HTR-8/SVneo (cell line): ENCODE measurements at places on chromosomes 7 and 10.

- no peak for DNase-seq
Measured at GRCh38 chr10:94443047-94443446, 40.7 kb downstream of the TBC1D12 start.

DNA sequence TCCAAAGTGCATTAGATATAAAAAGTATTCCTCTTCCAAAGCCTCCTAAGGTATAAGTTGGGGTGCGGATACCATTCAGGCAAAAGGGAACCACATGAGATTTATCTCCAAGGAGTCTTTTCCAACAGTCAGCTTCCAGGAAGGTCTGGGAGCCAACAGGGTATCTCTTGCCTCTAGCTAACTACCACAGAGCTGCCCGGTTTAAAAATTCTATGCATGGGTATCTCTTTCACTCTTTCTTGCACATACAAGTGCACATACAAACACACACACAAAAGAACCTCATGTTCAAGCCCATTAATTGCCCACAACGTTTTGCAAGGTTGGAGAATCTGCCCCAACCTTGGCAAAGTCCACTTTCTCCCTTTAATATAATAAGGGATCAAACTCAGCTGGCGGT is 80.7 kb downstream of the CDK6 start:
- DNase-seq = no peak

DNA sequence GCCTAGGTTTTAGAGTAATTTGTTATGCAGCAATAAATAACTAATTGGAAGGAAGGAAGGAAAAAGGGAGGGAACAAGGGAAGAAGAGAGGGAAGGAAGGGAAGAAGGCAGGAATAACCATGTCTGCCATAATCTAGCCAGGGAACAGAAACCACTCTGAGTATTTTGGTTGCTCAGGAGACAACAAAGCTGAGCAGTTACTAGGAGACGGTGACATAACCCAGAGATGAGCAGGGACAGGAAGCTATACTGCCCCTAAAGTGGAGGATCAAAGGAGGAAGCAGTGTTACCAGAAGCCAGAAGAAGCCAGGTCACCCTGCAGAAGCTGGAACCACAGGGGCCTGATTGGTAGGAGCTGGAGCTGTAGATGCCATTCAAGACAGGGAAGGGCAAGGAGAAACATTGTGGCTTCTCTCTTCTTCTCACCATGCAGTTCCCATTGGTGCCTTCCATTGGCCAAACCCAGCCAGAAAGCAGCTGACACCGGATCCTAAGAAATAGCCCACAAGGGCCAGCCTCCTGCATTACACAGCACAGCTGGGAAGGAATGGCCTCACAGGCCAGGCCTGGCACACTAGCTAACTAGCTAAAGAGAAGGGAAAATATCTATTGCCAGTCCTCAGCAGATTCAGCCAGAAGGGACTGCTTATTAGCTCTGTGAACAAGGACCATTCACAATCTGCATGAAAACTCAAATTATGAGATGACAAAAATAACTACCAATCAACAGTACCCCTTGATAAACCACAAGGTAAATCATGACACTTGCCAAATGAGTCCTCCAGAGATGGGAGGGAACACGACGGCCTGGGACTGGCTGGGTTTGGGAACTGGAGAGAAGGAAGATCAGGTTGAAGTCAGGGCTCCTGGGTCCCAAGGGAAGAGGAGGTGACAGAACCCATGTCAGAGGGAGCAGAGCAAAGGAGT is 184.5 kb upstream of the NFE2L3 start:
- DNase-seq = no peak

DNA sequence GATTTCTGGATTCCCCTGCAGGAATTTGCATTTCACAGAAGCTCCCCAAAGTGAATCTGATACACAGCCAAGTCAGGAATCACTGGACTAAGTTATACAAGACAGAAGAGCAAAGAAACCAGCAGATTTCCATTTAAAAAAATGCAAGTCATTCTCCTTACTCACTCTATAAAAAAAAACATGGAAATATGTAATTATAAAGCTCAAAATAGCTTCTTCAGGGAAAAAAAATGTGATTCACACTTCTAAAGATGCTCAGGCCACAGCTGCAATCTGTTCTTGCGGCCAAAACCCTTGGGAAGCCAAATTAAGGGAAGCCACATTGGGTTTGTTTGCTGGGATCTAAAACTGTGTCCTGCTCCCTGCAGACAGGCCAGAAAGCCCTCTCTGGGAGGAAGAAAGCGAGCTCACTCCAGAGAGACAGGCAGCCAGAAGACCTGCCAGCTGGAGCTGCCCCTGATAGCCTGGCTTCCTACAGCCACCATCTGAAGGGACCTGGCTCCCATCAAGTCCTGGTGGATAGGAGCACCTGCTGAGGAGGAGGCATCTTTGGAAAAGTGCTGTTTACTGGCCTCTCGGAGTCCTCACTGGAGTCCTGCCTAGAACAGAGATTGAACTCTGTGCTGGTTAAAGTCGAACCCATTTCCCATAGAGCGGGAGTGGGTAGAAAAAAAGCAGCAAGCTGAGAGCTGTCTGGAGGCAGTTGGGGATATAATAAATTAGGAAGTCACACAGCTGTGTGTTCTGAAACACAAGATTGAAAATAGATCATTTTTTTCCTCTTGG is 359.2 kb upstream of the AOAH start:
- no peak for DNase-seq

GRCh38 chr10:88781206-88781605 is 21.3 kb upstream of the LIPM start:
- no peak for DNase-seq

DNA sequence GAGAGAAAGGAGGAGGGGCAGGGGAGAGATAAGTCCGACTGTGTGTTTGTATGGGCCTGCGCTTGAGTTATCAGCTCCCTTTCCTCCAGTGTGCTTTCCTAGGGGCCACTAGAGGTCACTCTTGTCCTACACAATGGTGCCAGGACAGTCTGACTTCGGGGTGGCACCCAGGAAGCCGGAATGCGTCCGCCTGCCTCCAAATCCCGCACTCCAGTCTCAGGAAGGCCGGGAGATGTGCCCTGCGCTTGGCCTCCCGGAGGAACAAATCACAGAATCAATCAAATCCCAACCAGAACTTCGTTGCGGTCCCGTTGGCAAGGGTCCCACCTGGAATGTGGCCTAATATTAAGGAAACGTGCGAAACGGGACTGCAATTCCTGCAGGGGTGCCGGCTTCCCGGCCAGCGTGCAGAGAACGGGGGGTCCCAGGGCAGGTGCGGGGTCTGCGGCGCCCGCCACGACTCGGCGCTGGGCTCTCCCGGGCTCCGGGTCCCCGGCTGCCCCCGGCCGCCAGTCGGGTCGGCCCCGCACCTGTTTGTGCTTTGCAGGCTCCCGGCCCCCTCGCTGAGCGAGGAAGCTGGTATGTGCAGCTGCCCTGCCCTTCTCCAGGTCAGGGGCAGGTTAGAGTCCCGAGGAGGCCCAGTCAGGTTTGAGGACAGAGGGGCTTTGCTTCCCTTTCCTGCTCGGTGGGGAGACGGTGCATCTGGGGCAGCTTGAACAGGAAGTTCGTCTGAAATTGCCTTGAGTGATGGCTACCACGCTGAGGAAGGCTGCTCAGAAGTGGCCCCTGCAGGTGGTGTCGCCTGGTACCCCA is 21.0 kb upstream of the HPS1 start:
- peak; percentile 90 for DNase-seq

DNA sequence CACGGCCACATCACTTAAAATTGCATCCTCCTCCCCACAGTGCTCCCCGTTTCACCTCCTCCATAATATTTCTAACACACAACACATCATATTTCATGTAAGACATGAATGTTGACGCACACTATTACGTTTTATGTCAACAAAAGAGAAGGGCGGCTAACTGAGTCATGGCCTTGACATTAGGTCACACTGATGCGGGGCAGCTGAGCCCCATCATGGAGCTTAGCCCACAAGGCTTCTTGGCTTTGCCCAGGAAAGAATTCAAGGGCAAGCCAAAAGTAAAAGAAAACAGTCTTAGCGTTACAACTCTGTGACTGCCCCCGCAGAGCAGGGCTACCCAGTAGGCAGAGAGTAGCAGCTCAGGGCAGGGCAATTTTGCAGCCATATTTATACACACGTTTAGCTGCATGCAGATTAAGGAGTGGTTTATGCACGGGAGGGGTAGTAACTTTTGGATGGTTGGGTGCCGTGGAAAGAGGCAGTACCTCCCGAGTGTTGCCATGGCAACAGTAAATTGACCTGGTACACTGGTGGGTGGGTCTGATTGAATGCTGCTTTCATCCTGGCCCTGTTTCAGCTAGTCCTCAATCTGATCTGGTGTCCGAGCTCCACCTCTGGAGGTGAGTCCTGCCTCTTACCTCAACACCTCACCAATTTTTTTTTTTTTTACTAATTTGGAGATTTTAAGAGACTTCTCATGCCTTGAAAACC is 156.2 kb upstream of the FRMD4A start:
- no peak for DNase-seq

DNA sequence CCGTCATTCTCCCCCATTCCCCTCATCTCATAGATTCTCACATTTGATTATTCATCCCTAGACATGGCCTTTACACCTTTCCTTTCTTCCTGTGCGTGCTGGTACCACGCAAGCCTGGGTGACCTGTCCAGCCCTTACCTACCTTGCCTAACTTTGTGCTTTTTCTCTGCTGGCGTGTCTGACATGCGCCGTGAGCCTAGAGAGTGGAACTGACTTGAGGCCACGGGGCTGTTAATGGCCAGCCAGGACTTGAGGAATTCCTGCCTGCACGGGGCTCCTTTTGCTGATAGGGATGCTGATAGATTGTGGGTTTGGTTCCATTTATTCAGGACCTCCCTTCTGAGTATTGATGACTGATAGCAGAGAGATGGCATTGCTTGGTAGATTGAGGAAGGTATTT is 134.2 kb downstream of the DOCK1 start:
- DNase-seq = no peak

GRCh38 chr7:94913391-94913790 is 6.0 kb downstream of the PPP1R9A start:
- DNase-seq = no peak

GRCh38 chr7:30038196-30038980 is 10.2 kb downstream of the PLEKHA8 start:
- DNase-seq = no peak

- no peak for DNase-seq
Measured at GRCh38 chr10:35503578-35503977, 101.6 kb upstream of the GJD4 start.

DNA sequence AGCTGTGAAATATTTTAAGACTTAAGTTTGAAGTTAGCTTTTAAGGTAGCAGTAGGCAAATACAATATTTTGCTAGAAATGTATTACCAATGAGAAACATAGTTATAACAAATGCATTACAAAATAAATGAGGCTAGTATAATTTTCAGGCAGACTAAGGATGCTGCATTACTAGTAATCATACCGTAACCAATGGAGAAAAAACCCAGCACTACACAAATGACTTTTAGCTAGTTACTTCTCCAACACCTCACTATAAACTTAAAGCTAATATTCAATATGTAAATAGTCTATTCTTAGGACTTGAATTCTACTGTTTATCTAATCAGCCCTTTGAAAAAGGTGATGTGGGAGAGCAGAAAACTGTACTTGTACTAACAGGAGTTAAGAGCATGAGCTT is 285.3 kb upstream of the KLF14 start:
- DNase-seq = no peak

GRCh38 chr7:73971322-73971703 is 56.7 kb upstream of the ELN start:
- DNase-seq = no peak

GRCh38 chr7:7786595-7786994 is 68.2 kb upstream of the RPA3 start:
- DNase-seq = no peak

DNA sequence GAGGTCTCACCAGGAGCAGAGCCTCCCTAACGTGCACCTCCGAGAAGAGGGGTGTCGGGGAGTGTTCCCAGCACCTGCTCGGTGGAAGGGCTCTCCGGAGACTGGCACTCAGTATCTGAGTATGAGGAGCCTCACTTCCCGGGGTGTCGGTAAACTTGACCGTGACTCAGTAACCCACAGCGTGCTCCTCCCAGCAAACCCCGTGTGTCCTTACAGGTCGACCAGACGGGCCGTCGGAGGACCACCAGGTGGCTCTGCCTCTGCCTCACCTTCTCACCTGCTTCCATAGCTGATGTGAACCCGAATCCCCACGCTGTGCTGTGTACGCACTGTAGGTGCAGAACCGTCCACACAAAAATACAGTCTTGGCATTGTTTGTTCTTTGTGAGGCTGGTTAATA is 29.0 kb upstream of the KNDC1 start:
- no peak for DNase-seq

- no peak for DNase-seq
Measured at GRCh38 chr7:45203936-45204445, 46.4 kb downstream of the RAMP3 start.

DNA sequence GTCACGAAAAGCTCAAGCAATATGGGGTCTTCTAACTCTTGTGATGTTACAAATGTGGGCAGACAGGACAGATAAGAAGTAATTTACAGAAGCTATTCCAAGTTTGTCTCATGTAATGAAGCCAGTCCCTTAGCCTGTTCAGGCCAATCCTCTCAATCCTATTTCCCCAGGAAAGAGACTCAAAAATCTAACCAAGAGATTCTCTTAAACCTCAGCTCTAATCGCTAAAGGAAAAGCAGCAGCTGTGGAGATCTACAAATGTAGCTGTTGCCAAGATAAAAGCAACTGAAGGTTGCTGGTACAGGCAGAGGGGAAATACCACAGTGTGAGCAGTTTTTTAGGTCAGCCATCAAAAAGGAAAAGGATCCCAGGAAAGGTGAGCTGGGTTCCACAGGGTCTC is 39.3 kb downstream of the ANK3 start:
- DNase-seq = no peak

GRCh38 chr10:76178532-76179292 is 747.3 kb downstream of the LRMDA start:
- no peak for DNase-seq

GRCh38 chr7:68733219-68734153 is 864.8 kb upstream of the AUTS2 start:
- DNase-seq = no peak

DNA sequence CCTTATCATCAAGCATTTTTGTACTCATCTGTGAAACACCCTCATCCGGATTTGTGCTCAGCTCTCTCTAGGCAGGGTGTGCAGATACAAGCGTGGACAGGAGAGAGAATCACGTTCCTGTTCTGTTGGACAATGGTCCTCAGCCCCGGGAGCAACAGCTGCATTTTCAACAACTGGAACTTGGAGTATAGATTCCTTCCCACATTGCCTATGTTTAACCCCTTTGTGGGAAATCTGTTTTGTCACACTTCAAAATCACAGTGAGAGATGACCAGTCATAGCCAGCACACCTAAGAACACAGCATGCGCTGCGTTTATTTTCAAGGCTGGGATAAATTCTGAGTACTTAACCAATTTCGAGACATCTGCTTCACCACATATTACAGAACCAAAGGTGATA is 32.5 kb downstream of the MAP3K8 start:
- no peak for DNase-seq

- DNase-seq = no peak
Measured at GRCh38 chr7:33040803-33041516, 21.6 kb downstream of the NT5C3A start.
